Activated CD4-positive, alpha-beta memory T cell treated with anti-CD3 and anti-CD28 coated beads for 36 hours (primary cell): ENCODE measurements at places on chromosomes 7 and 10.

DNA sequence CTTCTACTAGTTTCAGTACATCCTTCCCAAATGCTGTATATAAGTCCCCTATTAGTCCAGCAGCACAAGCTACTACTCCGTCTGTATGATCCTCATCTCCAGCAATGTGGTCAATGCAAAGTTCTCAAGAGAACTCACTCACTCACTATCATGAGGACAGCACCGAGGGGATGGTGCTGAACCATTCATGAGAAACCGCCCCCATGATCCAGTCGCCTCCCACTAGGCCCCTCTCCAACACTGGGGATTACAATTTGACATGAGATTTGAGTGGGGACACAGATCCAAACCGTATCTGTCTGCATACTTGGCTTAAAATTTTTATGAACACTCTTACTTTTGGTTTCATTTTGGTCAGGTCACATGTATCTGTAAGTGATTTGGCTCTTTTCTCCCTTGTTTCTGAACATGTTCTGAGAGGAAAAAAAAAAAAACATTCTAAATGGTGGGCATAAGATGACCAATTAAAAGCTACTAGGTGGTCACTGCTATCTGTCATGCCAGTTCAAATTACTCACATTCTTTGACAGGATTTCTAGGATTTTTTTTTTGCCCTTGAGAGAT, 60.1 kb downstream of the ZNF783 start:
- peak overlapping the region; percentile 0 for H3K4me3 ChIP-seq
- H3K36me3 ChIP-seq: no peaks in the 10 kb centered on the region
- no peak overlapping the region for H3K27ac ChIP-seq
- H3K4me1 ChIP-seq: peaks cover 20% of the 10 kb centered on the region
- H3K27me3 ChIP-seq: peaks cover 2% of the 10 kb centered on the region
- no peak for DNase-seq

GRCh38 chr7:139658908-139659675, 118.7 kb downstream of the HIPK2 start:
- no peak for DNase-seq
- no peaks in the 10 kb centered on the region for H3K27me3 ChIP-seq
- no peak overlapping the region for H3K4me3 ChIP-seq
- no peaks in the 10 kb centered on the region for H3K36me3 ChIP-seq

GRCh38 chr10:129580901-129581300, 113.9 kb downstream of the MGMT start:
- no peaks in the 10 kb centered on the region for H3K27me3 ChIP-seq
- H3K4me3 ChIP-seq: no peak overlapping the region
- H3K4me1 ChIP-seq: no peaks in the 10 kb centered on the region
- no peak overlapping the region for H3K27ac ChIP-seq
- H3K36me3 ChIP-seq: peaks cover 42% of the 10 kb centered on the region

DNA sequence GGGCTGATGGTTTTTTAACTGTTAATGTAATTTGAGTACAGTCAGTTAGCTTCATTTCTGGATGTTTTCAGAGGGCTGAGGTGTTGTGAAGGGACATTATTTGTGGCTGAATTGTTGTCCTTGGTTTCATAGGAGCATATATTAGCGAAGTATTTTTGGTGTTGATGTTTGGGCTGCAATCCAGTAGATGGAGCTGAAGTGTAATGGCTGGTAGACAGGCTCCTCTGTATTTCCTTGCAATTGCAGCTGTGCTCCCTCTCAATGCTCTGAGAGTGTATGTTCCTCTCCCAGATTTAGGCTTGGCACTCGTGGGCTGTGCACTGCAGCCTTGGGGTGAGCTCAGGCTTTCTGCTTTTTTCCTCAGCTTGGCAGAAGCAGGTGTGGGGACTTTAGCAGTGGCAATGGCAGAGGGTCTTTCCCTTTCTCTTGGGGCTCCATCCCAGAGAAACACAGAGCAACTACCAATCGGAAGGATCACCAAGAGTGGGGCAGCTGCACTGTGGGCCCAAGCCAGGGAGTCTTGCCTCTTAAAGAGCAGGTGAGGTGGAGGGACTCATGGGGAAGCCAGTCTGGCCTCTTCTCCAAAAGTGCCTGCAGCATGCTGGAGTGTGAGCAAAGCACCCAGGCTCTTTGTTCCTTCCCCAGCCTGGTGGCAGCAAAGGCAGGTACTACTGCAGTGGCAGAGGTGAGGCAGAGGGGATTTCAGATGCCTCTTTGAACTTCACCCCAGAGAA, 544.4 kb downstream of the SH2D4B start:
- no peaks in the 10 kb centered on the region for H3K36me3 ChIP-seq
- H3K27me3 ChIP-seq: no peaks in the 10 kb centered on the region
- H3K4me1 ChIP-seq: no peaks in the 10 kb centered on the region
- no peak overlapping the region for H3K27ac ChIP-seq
- DNase-seq: no peak
- no peak overlapping the region for H3K4me3 ChIP-seq

DNA sequence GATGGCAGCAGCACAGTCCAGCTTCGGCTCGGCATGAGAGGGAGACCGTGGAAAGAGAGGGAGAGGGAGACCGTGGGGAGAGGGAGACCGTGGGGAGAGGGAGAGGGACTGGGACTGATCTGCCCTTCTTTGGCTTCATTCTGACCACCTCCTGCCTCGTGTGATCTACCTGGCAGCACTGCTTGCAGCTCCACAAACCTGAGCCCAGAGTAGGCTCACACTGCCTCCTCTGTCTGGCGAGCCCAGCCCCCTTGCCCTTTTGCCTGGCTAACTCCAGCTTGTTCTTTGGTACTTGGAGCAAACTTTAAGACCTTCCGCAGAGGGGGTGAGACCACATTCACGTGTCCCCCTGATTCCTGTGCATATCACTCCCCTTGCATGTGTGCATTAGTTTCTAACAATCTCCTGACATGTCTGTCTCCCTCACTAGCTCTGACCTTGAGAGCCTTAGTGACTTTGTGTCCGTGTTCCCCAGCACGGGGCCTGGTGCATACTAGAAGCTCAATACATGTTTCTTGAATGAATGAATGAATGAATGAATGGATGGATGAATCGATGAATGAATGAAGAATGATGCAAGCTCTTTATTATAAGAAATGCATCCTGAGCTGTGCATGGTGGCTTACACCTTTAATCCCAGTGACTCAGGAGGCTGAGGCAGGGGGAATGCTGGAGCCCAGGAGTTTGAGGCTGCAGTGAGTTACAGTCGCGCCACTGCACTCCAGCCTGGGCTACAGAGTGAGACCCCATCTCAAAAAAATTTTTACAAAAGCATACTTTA, 31.2 kb downstream of the UBTD1 start:
- no peak overlapping the region for H3K27ac ChIP-seq
- no peaks in the 10 kb centered on the region for H3K36me3 ChIP-seq
- no peaks in the 10 kb centered on the region for H3K27me3 ChIP-seq
- H3K4me1 ChIP-seq: no peaks in the 10 kb centered on the region
- H3K4me3 ChIP-seq: no peak overlapping the region
- DNase-seq: no peak

GRCh38 chr10:114766470-114766869, 55.1 kb upstream of the FHIP2A start:
- H3K4me3 ChIP-seq: no peak overlapping the region
- no peaks in the 10 kb centered on the region for H3K36me3 ChIP-seq
- H3K4me1 ChIP-seq: peaks cover 4% of the 10 kb centered on the region
- H3K27me3 ChIP-seq: peaks cover 21% of the 10 kb centered on the region

DNA sequence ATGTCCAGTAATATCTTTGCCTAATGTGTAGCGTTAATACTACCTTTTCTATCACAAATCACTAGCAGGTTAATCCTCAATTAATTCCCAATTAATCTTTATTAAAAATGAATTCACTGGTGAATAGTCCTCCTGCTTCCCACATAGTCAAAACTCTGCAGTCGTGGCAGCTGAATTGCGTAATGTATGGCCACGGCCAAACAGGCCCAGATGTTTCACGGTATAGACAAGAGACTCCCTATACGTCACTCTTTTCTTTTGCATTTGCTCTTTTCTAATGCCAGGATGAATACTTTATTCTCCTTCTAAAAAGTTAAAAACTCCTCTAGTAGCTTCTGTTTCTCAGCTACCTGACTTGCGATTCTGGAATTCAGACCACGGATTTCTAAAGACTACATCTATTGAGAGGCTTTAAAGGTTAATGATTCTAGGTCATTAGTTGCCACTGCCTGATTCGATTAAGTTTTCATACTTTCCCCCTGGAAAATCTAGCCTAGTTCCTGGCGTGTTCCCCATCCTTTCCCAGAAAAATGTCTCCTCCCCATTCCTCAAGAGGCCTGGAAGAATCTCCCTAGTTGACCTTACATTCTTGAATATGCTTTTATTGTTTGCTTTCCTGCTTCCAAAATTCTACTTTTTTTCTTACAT, 16.9 kb downstream of the MEOX2 start:
- H3K36me3 ChIP-seq: no peaks in the 10 kb centered on the region
- no peak for DNase-seq
- no peak overlapping the region for H3K27ac ChIP-seq
- H3K4me3 ChIP-seq: no peak overlapping the region
- no peaks in the 10 kb centered on the region for H3K4me1 ChIP-seq

DNA sequence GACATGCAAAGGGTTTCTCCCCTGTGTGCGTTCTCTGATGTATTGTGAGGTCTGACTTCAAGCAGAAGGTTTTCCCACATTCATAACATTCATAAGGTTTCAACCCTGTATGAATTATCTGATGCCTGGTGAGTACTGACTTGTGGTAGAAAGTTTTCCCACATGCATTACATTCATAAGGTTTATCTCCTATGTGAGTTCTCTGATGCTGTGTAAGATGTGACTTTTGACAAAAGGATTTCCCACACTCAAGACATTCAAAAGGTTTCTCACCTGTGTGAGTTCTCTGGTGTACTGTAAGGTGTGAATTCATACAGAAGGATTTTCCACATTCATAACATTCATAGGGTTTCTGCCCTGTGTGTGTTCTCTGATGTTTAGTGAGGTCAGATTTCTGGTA, 45.1 kb downstream of the ZNF33B start:
- H3K36me3 ChIP-seq: peaks cover 86% of the 10 kb centered on the region
- H3K27me3 ChIP-seq: no peaks in the 10 kb centered on the region
- no peaks in the 10 kb centered on the region for H3K4me1 ChIP-seq
- no peak for DNase-seq
- H3K27ac ChIP-seq: no peak overlapping the region
- no peak overlapping the region for H3K4me3 ChIP-seq

DNA sequence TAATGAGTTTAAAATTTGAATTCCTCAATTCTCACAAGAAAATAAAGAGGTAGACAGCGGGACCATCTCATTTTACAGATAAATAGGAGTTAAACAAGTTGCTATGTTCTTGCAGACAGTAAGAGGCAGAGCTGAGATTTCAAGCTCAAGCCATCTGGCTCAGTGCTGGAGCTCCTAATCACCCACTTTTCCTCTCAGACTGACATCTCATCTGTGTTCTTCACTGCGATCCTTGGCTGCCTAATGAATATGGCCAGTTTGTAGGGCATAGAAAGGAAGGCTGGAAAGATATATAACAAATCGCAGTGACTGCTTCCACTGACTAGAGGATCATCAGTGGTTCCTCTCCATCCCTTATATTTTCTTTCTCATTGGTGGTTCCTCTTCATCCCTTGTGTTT, 151.2 kb downstream of the MPP7 start:
- no peak overlapping the region for H3K4me3 ChIP-seq
- H3K36me3 ChIP-seq: peaks cover 10% of the 10 kb centered on the region
- H3K4me1 ChIP-seq: peaks cover 5% of the 10 kb centered on the region
- no peak overlapping the region for H3K27ac ChIP-seq
- no peak for DNase-seq
- no peaks in the 10 kb centered on the region for H3K27me3 ChIP-seq

DNA sequence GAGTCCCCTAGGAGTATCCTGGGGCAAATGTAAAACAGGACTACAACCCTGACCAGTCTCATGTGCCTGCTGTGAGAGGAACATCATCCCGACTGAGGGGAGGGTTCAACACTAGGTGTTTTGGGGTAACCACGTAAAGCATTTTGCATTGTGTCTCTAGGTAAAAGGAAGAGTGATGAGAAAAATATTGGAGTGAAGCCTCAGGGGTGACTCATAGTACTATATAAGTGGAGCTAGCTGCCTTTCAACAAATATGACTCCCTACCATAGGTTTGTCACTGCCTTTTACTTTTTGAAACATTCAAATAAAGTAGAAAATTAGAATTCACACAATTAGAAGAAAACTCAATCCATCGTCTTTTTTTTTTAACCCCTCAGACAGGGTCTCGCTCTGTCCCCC, 2.6 kb upstream of the CAMK2G start:
- no peak overlapping the region for H3K4me3 ChIP-seq
- peaks cover 3% of the 10 kb centered on the region for H3K36me3 ChIP-seq

DNA sequence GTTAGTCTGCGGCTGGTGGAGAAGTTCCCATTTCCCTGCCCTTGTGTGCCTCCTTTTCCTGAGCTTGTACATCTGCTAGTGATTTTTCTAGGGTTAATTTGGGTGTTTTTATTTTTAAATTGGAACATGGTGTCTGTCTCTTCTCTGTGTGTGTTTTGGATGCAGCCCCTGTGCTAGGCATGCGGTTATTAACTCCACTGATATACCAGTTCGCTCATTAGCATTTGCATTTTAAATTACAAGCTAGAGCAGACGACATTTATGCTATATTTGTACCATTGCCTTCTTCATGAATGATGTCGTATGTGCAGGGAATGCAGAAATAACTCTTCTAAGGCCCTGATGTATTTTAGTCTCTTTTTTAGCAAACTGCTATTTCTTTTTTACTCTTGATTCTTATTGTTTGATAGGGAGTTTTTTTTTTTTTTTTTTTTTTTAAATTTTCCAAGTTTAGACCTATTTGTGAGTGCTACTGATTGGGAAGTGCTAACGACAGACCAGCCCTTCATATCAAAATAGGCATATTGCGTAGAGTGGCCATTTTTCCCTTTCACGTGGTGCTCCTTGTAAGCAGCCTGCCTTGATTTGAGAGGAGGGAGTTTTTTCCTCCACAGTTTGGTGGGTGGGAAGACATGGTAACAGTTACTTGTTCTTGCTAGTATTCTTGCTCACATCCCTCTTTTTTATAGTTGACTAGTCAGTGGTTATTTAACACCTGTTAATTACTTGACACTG, 89.6 kb downstream of the LRRC4 start:
- no peaks in the 10 kb centered on the region for H3K27me3 ChIP-seq
- H3K27ac ChIP-seq: no peak overlapping the region
- no peak overlapping the region for H3K4me3 ChIP-seq
- H3K36me3 ChIP-seq: peaks cover 21% of the 10 kb centered on the region
- no peak for DNase-seq
- H3K4me1 ChIP-seq: no peaks in the 10 kb centered on the region

- DNase-seq: no peak
- H3K27ac ChIP-seq: no peak overlapping the region
- H3K27me3 ChIP-seq: peaks cover 2% of the 10 kb centered on the region
- no peaks in the 10 kb centered on the region for H3K36me3 ChIP-seq
Measured at GRCh38 chr7:29332875-29333855, 138.6 kb downstream of the CHN2 start.

- H3K27ac ChIP-seq: no peak overlapping the region
- DNase-seq: no peak
- no peaks in the 10 kb centered on the region for H3K4me1 ChIP-seq
- no peak overlapping the region for H3K4me3 ChIP-seq
- peaks cover 10% of the 10 kb centered on the region for H3K27me3 ChIP-seq
Measured at GRCh38 chr10:125707541-125708468, 11.7 kb upstream of the EDRF1 start.

GRCh38 chr10:21285742-21286331, 239.6 kb downstream of the SKIDA1 start:
- H3K27ac ChIP-seq: no peak overlapping the region
- H3K4me3 ChIP-seq: no peak overlapping the region
- H3K27me3 ChIP-seq: peaks cover 6% of the 10 kb centered on the region
- no peaks in the 10 kb centered on the region for H3K4me1 ChIP-seq
- no peak for DNase-seq
